RPMI7951 (cell line): ENCODE measurements at places on chromosomes 13 and 19.
A peak's percentile ranks its signal among the peaks of the same experiment; 100 is the strongest.

- DNase-seq, result no peak
Observed at GRCh38 chr13:33992881-33993336, 175.0 kb downstream of the RFC3 start.

DNA sequence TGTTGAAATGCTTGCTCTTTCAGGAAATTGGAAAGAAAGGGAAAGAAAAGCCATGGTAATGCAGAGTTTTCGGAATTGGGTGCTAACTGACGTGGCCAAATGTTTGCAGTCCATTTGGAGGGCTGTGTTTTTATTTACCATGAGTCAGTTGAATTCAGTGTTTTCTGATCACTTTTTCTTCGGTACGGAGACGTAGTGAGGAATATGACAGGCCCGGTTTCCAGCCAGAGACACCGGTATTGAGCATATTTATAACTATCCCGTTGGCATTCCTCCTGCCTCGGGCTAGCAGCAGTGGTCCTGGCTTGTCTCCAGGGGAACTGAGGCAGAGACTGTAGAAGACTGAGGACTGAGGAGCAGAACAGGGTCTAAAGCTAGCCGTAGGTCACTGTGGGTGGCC, 1.0 kb downstream of the CDC16 start:
- no peak for DNase-seq

DNA sequence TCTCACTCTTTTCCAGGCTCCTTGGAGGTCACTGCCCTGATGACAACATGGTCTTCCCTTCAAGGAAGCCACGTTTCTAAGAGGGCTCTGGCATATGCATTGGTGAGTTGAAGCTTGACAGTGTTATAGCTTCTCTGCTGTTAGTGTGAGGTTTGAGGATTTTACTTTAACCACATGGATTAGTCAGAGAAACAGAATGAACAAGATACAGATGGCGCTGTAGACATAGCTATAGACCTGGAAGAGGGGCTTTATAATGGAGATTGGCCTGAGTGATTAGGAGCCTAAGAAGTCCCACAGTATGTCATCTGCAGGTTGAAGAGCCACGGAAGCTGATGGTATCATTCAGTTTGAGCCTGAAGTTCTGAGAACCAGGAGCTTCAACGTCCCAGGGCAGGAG, 18.4 kb upstream of the URI1 start:
- no peak for DNase-seq

- DNase-seq, result no peak
Observed at GRCh38 chr19:54696117-54696548, 28.1 kb upstream of the KIR3DL3 start.

DNA sequence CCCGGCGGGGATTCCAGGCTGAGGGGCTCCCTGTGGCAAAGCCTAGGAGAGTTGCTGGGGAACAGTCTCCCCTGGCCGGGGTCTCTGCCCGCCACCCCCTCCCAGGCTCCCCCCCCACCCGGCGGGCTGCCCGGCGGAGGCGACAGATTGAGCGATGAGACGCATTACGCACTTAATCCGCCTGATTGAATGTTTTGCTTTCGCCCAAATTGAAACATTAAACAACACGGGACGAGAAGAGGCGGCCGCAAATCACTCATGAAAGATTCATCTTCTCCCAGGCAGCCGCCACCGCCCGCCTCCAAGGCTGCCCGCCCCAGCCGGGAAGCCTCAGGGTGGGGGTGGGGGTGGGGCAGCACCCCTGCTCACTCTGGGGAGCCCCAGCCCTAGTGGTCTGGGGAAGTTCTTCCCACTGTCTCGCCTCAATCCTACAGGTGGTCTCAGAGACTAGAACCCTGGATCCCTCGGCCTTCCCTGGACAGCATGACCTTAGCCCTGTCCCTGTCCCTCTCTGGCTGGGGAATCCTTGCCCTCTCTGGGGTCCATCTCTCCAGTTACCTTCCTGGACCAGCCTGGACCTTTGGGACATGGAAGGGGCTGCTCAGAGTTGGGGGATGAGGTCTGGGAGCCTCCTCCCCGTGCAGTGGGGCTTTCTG, 7.6 kb upstream of the ERFL start:
- no peak for DNase-seq

- no peak for DNase-seq
Observed at GRCh38 chr19:40687525-40688016, 2.9 kb downstream of the NUMBL start.

DNA sequence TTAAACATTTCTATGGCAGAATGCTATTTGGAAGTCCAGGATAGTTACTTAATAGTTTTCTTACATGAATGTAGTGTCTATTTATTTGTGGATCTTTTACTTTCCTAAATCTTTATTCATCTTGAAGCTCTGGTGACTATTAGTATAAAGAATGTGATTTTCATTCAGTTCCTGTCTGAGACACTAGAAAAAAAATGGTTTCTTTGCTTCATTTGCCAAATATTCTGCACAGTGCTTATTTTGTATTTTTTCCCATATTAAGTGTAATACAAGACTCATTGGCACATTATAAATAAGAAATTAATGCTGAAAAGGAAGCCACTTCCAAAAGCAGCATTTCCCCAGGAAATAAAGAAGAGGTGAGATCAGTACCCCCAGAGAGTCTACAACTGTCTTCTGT, 109.8 kb downstream of the POSTN start:
- DNase-seq, result no peak

GRCh38 chr19:14761607-14762006, 16.8 kb downstream of the ADGRE2 start:
- DNase-seq, result no peak

DNA sequence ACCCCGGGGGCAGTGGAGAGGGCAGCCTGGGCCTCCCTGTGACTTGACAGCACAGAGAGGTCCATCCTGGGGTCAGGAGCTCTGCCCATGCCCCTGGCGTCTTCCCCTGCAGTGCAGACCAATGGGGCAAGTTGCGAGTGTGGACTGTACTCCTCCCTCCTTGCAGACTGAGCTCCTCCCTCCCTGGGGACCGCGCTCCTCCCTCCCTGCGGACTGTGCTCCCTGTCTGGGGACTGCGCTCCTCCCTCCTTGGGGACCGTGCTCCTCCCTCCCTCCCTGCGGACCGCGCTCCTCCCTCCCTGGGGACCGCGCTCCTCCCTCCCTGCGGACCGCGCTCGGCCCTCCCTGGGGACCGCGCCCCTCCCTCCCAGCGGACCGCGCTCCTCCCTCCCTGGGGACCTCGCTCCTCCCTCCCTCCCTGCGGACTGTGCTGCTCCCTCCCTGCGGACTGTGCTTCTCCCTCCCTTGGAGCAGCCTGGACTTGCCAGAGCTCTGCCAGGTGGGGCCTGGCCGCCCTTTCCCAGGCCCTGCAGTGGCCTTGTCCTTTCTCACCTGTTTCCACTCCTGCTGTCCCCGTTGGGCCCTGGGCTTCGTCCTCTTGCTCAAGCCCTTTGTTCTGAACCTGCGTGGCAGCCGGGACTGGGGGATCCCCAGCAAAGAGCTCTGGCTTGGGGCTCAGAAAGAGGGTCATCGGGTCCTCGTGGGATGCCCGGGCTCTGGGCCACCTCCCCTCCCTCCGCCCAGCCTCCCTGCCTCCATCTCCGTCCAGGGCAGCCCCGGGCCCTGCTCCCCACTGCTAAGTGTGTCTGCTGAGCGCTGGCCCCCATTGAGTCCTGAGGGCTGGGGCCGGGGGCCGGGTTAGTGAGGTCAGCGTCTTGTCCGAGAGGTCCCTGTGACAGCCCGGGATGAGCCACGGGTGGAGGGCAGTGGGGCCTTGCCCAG, 6.8 kb downstream of the GAMT start:
- no peak for DNase-seq

- peak; percentile 62 for DNase-seq
Observed at GRCh38 chr19:12867120-12868099, 13.8 kb downstream of the DNASE2 start.

GRCh38 chr19:726993-727956, 18.5 kb downstream of the PALM start:
- DNase-seq, result no peak

- no peak for DNase-seq
Observed at GRCh38 chr13:53054569-53054968, 26.0 kb downstream of the OLFM4 start.

DNA sequence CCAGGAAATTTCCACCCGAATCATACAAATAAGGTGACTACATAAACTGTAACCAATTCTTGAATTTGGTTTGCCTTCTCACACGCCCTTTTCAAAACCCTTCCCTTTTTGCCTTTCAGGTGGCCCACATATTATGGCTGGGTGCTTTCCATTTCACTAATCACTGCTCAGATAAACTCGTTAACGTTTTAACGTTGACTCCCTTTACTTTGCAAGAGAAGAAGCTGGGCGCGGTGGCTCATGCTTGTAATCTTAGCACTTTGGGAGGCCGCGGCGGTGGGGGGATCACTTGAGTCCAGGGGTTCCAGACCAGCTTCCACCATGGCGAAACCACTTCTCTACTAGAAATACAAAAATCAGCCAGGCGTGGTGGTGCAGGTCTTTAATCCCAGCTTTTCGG, 19.8 kb upstream of the ZNF91 start:
- peak; percentile 9 for DNase-seq

- DNase-seq, result no peak
Observed at GRCh38 chr13:72505376-72505775, 222.1 kb downstream of the MZT1 start.

GRCh38 chr19:51135004-51135403, 7.1 kb upstream of the SIGLEC7 start:
- DNase-seq, result no peak

GRCh38 chr13:28704919-28705318, 13.9 kb downstream of the SLC46A3 start:
- DNase-seq, result no peak

DNA sequence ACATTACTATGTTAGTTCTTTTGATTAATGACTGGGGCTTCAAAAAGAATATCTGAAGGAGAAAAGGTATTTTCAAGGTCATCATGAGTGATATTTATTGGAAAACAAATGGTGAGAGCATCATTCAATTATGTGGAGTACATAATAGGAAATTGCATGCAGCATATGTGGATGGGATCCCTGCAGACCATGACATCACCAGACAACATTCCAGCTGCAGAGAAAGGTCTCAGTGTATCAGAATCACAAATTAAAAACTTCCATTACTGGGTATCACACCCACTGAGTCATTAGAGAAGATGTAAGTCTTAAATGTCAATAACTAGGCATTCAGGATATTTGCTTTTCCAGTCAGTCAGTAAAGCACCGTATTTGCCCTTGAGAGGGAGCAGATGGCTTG, 574.4 kb upstream of the SLC10A2 start:
- DNase-seq, result no peak

DNA sequence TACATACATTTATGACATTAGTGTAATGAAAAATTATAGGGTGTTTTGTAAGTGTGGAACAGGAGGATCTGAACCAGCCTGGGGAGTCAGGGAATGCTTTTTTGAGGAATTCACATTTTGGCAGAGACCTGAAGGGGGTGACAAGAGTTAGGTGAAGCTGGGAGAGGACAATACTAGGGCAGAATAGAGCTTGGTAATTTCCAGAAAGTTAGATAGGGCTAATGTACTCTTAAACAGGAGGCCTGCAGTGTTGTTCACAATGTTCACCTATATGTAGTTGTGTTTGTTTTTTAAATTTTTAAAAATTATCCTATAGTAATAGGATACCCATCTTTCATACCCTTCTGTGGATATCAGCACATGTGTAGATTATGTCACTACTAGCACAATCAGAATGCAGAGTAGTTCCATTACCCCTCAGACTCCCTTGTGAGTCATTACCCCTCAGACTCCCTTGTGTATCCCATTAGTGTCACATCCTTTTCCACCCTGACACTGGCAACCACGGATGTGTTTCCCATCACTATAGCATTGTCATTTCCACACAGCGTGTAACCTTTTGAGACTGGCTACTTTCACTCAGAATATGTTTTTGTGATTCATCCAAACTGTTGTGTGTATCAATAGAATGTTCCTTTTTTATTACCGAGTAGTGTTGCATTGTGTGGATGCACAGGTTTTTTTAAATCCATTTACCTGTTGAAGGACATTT, 43.1 kb downstream of the PCCA start:
- DNase-seq, result peak; percentile 92

DNA sequence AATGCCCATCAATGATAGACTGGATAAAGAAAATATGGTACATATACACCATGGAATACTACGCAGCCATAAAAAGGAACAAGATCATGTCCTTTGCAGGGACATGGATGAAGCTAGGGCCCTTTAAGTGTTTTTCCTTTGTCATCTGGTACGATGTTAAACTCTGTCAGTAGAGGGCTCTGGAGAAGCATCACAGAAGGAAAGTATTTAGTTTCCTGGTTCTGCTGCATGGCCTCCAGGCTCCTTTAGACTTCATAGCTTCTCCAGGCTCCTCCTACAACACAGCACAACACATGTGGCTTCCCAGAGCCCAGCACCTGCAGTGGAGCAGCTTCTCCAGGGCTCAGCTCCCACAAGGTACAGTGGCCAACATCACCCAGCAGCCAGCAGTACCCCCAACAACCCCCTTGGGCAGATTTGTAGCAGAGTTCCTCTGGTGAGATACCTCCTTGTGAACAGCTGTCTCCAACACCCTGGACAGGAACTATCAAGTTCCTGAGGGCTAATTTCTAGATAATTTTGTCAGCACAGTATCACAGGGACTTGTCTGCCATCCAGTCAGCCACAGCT, 63.4 kb downstream of the KCTD12 start:
- peak; percentile 60 for DNase-seq

- peak; percentile 24 for DNase-seq
Observed at GRCh38 chr19:46717716-46718143, 816 bp upstream of the PRKD2 start.

DNA sequence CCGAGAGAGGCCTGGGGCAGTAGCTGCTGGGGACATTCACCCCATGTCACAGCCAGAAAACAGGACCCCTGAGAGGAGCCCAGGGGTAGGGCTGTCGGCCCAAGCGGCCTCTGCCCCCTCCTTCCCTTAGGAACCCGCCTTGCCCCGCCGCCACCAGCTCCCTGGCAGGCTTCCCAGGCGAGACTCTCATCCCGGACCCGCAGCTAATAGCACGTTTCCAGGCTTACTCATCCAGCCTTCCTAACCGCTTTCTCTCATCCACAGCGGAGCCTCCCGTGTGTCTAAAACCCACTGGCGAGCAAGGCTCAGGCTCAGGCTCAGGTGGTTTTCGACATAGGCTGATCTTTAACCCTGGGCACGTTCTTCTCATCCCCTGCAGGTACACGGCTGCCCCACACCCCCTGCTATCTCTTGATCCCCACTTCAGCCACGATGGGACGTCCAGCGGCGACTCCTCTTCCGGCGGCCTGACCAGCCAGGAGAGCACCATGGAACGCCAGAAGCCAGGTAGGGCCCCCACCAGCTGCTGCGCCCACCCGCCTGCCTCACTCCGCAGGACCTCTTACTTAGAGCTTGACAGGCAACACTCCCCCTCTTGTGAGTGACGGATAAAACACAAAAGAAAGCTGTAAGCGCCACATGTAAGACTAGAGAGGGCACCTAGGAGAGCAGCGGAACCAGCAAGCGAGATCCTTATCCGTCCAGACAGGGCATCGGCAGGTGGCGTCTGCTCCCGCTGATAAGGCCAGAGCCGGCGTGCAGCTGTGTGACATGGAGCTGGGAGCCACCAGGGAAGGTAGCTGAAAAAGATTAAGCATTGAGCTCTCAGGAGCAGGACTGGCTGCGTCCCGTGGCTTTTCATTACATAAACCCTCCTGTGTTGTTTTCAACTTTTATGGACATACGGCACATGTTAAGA, 71.3 kb downstream of the DPF1 start:
- no peak for DNase-seq
